Liver (tissue), 10 donors: ENCODE measurements at places on chromosomes 3 and 15.
A peak's percentile ranks its signal among the peaks of the same experiment; 100 is the strongest.

- no peak for DNase-seq
These were observed 52.9 kb upstream of the TBL1XR1 start for GRCh38 chr3:177250151-177250550.

DNA sequence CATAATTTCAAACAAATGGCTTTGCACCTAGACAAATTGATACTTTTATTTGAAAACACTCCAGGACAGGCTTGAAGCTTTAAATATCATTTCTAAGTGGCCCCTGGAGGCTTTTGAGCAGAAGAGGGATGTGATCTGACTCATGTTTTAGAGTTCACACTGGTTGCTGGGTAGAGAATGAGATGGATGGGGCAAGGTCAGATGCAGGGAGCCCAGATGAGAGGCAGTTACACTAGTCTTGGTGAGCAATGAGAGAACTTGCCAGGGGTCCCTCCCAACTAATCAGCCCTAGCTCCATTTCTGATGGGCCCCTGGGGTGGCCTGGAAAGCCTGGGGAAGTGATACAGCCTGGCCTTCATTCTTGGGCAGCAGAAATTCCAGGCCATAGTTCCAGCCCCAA lies 190.4 kb downstream of the MEGF11 start:
- DNase-seq, result no peak

- no peak for DNase-seq
These were observed 119.6 kb downstream of the CHDH start for GRCh38 chr3:53726643-53727042.

GRCh38 chr3:102174312-102174712 lies 260.5 kb upstream of the ZPLD1 start:
- DNase-seq, result no peak

DNA sequence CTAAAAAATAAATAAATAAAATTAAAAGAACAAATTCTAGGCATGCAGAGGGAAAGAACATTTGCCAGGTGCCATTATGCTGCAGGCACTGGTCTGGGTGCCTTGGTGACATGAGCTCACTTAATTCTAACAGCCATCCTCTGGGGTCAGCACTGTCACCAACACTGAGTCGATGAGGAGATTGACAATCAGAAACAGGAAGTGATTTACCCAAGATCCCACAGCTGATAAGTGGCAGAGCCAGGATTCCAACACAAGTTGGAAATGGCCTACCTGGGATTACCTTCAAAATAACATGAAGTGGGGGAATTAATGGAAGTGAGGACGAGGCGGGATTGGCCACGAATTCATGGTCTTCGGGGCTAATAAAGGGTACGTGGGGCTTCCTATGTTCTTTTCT lies 3.6 kb downstream of the PLIN1 start:
- DNase-seq, result no peak

GRCh38 chr15:62119227-62119864 lies 45.7 kb downstream of the C2CD4B start:
- no peak for DNase-seq

DNA sequence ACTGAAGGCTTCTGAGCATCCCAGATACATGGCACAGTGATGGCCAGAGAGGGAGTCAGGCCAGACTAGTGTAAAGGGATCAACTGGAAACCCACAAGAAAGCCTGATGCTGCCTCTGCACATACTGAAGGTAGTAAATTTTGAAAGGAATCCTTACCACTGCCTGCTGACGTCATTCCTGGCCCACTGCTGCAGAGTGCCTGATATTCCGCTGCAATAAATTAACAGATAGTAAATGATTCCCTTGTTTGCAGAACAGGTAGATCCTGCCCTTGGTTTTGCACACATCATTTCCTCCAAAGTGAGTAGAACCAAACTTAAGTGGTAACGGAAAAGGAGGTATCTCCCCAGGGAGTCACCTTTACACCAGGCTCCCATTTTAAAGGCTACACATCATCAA lies 146.7 kb downstream of the FBN1 start:
- no peak for DNase-seq

DNA sequence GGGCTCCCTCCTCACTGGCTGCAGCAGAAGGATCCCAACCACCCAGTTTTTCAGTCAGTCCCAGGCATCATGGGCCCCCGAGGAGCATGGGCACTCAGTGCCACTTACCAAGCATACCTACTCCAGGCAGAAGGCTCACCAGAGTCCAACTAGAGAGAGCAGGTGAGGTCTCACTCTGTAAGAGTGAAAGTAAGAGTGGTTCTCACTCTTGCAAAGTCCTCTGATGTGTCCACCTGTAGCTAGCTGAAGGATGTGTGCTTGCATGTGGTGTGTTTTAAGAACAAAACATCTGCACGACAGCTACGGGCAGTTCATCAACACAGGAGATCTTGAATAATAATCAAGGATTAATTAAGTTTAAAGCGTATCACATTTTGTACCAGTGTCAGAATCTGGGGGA lies 49.7 kb downstream of the CCK start:
- DNase-seq, result no peak

DNA sequence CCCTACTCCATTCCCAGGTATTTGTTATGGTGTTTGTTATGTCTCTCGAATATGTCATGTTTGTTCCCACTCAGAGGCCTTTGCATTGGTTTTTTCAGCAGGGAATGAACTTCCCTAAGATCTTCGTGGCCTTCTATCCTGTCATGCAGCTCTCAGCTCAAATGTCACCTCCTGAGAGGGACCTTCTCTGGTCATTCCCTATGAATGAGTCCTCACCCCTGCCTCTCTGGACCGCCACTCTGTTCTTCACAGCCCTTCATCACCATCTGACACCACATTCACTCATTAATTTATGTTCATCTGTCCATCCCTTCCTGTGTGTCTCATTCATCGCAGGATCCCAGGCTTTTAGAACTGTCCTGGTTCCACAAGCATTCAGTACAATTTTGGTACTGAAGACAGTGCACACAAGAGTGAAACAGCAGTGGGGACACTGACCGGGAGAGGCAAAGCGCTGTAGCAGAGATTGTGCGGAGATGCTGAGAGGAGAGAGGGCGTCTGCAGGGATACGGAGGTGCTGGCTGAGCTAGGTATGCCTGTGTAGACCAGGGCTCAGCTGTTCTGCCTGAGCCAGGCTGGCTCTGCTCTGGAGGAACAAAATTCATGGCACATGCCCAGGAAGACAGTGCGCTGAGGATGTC lies 132.3 kb downstream of the CHCHD6 start:
- no peak for DNase-seq

DNA sequence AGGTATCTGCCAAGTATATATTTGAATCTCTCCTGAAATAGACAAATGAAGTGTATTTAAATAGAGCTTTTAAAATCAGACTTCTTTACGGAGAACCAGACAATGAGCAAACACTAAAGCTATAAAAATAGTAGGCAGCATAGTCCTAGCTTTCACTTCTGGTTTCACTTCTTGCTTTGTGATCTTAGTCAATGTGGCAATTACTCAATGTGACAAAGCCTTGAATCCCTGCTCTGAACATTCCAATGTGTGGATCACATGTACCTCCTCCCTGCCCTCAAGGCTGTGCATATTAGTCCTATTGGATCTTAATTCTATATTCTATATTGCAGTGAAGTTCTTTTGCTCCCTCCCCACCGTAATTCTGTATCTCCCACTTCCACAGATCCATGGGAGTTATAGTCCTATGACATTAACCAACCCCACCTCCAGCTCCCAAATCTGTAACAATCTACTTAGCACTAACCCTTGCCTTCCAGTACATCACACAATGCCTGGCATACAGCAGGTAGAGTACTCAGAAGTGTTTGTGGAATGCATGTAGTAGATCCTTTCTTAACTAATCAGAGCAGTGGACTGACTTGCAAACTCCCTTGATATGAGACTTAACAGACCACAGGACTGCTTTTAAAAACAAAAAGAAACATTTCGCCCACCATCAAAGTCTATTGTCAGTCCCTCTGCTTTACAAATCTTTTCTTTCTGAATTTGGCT lies 24.3 kb upstream of the CP start:
- no peak for DNase-seq

GRCh38 chr3:51024765-51025632 lies 350.3 kb downstream of the DOCK3 start:
- no peak for DNase-seq

- DNase-seq, result no peak
These were observed 236.4 kb upstream of the RARB start for GRCh38 chr3:25191673-25192072.

GRCh38 chr3:76456322-76456721 lies 583.6 kb upstream of the ROBO2 start:
- no peak for DNase-seq

DNA sequence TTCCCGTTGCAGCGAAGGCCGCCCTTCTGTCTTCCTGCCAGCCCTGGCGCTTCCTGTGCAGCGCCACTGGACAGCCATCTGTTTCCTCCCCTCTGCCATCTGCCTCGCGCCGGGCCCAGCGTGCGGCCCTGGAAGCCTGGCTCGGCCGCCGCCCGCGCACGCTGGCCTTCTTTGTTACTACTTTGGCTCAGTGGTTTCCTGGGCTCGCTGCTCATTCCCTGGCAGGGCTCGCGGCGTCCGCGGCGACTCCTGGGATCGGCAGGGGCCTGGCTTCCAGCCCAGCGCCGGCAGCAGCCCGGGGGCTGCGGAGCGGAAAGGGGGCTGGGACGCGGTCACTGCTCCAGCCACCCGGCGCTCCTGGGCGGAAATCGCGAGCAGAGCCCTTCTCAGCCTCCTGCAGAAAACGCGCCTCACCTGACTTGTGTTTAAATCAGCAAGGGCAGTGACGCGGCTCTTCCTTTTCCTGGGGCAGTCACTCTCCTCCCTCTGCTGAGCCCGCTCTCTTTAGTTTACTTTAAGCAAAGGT lies 10.0 kb downstream of the CMTM7 start:
- DNase-seq, result peak; percentile 57

DNA sequence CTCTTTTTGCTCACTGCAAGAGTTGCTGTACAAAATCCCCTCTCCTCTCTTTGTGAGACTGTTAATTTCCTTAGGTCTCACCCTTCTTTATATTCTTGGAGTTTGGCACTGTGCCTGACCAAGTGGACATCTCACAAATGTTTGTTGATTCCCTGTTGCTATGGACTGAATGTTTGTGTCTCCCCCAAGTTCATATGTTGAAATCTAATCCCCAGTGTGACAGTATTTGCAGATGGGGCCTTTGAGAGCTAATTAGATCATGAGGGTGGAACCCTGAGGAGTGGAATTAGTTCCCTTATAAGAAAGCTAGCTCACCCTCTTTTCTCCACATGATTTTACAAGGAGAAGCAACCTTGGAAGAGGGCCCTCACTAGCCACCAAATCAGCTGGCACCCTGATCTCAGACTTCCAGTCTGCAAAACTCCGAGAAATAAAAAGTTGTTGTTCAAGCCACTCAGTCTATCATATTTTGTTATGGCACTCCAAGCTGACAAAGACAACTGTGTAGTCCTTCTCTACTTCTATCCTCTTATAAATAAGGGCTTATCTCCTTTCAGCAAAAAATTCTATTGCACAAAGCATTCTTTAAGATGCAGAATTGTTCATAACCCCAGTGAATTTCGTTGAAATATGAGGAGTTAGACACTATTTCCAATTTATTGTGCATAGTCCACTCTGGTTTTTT lies 65.5 kb upstream of the NPHP3 start:
- no peak for DNase-seq

DNA sequence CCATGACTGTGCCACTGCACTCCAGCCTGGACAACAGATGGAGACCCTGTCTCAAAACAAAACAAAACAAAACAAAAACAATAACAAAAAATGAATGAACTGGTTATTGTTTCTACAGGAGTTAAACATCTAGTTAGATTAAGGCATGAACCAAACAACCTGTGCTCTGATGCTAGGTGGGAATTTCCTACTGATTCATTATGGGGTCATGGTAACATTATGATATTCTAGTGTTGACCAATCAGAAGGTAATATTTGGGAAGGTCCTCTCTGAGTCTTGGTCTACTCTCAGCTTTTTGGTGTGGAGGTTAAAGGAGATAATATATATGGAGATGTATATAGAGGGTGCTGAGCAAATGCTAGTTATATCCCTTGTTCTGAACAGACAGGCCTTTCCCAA lies 37.6 kb downstream of the MCF2L2 start:
- no peak for DNase-seq

- DNase-seq, result no peak
These were observed 56.4 kb downstream of the PRKCI start for GRCh38 chr3:170278627-170279026.

GRCh38 chr15:67109141-67110034 lies 44.0 kb downstream of the SMAD3 start:
- DNase-seq, result peak; percentile 50

DNA sequence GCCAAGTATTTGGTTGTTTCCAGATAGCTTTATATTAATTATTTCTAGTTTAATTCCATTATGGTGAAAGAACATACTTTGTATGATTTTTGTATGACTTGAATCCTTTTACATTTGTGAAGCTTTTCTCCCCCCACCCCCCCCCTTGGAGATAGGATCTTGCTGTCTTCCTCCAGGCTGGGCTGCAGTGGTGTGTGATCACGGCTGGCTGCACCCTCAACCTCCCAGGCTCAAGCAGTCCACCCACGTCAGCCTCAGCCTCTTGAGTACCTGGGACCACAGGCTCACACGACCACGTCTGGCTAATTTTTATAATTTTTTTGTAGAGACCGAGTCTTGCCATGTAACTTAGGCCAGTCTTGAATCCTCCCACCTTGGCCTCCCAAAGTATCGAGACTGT lies 29.5 kb downstream of the ARL8B start:
- no peak for DNase-seq

DNA sequence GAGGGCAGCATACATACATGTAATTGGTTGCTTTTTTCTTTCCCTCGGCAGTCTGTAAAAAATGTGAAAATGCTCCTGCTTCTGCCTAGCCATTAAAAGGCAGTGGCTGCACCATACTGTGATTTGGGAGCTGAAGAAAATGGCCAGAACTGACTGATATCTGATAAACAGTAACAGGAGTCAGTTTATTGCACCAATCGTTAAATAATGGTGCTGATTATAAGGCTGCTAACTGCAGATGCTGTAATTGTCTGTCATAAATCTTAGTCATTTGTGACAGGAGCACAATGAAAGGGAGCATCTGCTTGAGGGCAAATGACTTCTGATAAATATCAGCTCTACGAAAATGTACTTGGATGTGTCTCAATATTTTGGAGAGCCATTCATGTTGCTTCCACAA lies 263.1 kb upstream of the DNAJC19 start:
- DNase-seq, result no peak

GRCh38 chr3:12705981-12706380 lies 42.1 kb upstream of the RAF1 start:
- DNase-seq, result no peak

GRCh38 chr3:152096280-152096906 lies 172.3 kb upstream of the MBNL1 start:
- no peak for DNase-seq

DNA sequence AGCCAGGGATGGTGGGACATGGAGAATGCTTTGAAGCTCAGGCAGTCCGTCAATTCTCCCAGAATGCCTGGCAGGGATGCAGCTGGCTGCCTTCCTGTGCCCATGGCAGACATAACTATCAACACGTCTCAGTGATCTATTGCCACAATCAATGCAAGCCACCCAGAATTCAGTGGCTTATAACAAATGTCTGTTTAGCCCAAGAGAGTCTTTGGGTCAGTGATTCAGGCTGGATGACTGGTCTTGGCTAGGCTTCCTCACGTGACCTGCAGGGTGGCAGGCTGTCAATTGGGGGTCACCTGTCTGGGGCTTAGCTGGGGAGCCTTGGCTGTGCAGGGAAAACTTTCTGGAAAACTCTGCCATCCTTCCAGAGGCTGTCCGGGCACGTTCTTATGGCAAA lies 213.1 kb upstream of the LRRFIP2 start:
- no peak for DNase-seq
